Suppressor macrophage treated with lipopolysaccharide for 1 hour (primary cell): ENCODE measurements at places on chromosomes 12 and 14.

DNA sequence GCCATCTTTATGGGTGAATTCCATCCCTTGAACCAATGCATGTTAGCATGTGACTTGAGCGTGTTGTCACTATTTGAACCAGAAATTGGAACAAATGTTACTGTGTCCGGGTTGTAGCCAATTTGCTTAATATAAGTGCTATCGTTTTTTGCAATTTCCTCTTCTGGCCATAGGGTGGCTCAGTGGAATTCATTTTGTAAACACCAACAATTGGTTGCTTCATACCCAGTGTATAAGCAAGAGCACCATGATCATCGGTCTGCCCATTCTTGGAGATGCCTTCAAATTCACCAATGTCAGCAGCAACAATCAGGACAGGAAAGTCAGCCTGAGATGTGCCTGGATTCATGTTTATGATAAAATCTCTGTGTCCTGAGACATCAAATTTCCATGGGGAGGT lies 5.0 kb upstream of the NEDD1 start:
- DNase-seq: peak; percentile 17

GRCh38 chr14:105481886-105482457 lies 4.7 kb upstream of the CRIP1 start:
- DNase-seq: peak; percentile 95

- DNase-seq: no peak
Measured at GRCh38 chr12:111635524-111635923, 36.4 kb upstream of the ATXN2 start.

- DNase-seq: no peak
Measured at GRCh38 chr12:9363145-9363544, 154.9 kb upstream of the PZP start.

DNA sequence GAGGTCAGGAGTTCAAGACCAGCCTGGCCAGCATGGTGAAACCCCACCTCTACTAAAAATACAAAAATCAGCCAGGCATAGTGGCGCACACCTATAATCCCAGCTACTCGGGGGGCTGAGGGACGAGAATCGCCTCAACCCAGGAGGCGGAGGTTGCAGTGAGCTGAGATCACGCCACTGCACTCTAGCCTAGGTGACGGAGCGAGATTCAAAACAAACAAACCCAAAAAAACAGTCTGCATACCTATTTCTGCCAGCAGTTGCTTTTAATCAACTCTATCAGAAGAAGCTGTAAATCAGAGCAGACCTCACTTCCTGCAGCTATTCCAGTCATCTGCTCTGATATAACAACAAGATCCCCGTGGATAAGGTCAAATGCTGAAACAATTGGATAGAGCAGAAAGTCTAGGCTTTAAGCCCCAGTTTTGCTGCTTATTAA lies 50.5 kb downstream of the LIMA1 start:
- DNase-seq: no peak

DNA sequence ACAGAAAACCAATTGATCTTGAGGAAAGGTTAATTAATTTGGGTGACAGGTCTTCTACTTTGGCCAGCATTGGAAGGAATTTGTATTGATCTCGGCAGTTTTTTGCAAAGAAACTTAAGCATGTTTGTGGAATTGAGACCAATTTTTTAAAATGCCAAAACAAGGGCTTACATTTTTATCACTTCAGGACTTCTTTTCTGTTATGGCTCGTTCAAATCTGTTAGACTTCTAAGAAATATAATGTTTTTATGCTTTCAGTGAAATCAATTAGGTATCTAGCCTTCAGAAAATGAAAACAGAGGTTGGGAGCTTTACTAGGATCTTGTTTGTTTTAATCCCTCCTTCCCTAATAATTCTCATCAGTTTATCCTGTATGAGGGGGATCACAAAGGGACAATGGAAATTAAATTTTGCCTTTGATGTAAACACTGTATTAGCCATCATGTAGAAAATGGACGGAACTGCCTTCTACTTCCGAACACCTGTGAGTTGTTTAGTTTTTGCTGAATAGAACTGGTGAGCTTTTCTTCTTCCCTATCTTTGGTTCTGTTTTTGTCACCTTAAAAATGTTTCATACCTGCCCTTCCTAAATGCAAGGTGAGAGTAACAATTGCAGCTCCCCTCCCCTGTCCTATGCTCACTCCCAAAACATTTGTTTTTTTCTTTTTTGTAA lies 7.8 kb downstream of the FOXA1 start:
- DNase-seq: no peak

DNA sequence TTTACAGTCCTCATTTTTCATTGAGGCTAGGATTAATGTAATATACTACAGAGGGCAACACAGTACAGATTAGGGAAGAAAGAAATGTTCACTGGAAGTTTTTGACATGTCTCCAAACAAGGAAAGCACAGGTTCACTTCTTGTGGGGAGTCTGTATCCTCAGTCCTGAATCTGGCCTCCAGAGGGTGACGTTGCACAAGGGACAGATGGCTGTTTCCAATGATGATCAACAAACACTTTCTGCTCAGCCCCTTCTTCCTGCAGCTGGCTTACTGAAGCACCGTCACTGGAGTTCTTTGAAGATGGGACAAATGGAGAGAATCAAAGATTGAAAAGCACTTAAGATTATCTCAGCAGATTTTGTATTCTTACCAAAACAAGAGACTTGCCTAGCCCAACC lies 123.3 kb upstream of the OR4E1 start:
- no peak for DNase-seq

- DNase-seq: no peak
Measured at GRCh38 chr12:52193991-52194390, 2.2 kb upstream of the KRT80 start.

- no peak for DNase-seq
Measured at GRCh38 chr12:109289004-109289403, 20.1 kb downstream of the FOXN4 start.

GRCh38 chr12:1117970-1118563 lies 127.0 kb downstream of the ERC1 start:
- peak; percentile 82 for DNase-seq
